ENCODE measurements at places on chromosomes 2 and 18.

GRCh38 chr2:71503837-71504236, 50.5 kb downstream of the DYSF start:
- no peak for DNase-seq

DNA sequence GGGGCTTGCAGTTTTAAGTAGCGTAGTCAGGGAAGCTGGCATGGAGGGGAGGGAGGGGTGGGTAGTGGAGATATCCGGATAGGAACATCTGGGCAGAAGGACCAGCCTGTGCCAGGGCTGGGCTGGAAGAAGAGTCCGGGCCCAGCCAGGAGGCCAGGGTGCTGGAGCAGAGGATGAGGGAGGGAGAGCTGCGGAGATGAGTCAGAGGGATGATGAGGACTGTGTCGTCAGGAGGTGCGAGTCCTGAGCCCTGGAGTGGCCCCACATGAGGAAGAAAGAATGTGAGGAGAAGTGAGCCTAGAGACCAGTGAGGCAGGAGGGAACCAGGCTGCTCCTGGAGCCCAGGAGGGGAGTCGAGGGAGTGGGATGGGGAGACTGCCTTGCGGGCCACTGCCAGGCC, 82.4 kb downstream of the CTIF start:
- no peak for DNase-seq

- no peak for DNase-seq
These were observed 112.8 kb downstream of the NDUFA10 start for GRCh38 chr2:239912171-239912937.

- no peak for DNase-seq
These were observed 35.7 kb upstream of the SLC8A1 start for GRCh38 chr2:40487602-40488001.

- DNase-seq: no peak
These were observed 858.5 kb upstream of the PIK3C3 start for GRCh38 chr18:41096504-41096903.

GRCh38 chr2:19623488-19623887, 265.1 kb upstream of the OSR1 start:
- no peak for DNase-seq

- DNase-seq: no peak
These were observed 85.3 kb downstream of the METTL4 start for GRCh38 chr18:2485983-2486382.

DNA sequence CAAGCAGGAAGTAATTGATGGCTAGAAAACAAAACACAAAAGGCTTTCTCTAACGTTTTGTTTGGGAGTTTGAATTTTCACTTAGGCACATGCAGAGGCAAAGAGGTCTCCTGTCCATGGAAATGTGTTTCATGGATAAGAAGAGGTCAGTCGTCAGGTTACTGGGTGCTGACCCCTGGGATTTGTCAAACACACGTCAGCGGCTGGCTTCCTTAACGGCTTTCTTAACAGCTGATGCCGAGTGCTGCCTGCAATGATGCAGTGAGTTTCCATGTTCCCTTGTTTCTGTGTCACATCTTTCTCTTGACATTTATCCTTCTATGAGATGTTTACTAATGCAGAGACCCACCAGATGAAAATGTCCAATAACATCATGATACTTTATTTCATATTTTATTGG, 31.7 kb downstream of the GPR39 start:
- DNase-seq: no peak

GRCh38 chr18:5979971-5980457, 84.7 kb upstream of the TMEM200C start:
- DNase-seq: no peak

- DNase-seq: no peak
These were observed 262.7 kb downstream of the FHOD3 start for GRCh38 chr18:36560187-36560586.

- DNase-seq: no peak
These were observed 98.1 kb upstream of the PIEZO2 start for GRCh38 chr18:11247381-11247970.

DNA sequence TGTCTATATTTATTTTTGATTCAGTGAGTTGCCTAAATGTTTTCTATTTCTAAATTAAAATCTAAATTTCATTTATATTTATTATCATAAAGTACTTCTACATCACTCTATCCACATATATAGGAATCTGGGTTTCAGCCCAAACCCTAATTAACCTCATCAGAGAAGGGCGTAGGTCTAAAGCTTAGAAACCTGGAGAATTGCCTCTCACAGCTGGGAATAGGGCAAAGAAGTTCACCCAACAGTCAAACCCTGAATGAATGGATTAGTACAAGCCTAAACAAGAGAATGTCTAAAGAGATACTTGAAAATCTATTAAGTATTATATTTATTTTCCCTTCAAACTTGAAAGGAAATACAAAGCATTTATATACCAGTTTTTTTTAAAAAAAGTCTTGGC, 26.2 kb downstream of the TFPI start:
- no peak for DNase-seq

GRCh38 chr2:64439194-64439593, 14.8 kb upstream of the LGALSL start:
- DNase-seq: no peak

DNA sequence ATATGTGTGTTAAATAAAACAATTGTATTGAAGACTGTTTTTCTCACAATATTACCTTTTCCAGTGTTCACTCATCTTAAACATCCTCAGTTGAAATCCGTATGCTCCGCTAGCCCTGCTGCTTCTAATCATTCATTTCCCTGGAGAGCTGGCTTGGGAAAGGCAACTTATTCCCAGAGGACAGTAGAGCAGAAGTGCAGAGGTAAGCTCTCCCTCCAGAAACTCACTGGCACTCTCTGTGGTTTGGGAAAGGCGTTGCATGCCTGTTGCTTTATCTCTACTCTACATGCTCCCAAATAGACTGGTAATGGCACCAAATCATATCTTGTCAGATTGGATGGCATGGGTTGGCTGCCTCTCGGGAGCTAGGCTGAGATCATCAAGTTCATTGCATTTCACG, 117.1 kb upstream of the BOD1L2 start:
- no peak for DNase-seq

DNA sequence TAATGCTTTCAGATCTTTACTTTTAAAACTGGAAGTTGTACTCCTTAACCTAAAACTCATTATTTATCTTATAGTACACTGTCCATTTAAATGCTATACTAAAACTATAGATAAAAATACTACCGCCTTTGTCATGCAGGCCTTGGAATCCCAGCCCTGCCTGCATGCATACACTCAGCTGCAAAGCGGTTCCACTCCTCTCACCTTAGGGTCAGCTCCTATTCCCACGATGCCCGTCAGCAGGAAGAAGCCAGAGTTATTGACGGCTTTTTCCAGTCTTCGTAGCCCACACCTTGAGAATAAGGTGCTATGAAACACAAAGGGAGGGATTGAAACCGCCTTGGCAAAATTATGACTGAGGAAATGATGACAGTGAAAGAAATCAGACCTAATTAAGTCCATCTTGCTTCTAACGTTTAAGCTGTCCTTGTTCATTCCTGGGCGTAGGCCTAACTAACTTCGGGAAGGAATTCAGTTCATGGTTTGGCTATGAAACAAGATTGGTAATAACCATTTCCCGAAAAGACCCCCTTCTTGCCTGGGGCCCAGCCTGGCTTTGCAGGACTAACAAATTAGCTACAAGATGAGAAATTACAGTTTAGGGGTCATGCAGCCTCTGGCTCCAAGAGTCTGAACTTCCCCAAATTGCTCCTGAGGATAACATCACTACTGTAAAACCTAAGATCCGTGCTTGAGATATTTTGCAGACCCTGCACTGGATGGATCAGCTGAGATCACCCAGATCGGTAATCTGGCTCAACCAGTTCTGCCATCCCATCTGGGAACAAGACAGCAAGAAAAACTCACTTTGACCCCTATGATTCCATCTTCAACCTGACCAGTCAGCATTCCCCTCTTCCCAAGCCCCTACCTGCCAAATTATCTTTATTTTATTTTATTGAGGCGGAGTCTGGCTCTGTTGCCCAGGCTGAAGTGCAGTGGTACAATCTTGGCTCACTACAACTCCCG, 17.1 kb downstream of the EPB41L5 start:
- DNase-seq: no peak

- no peak for DNase-seq
These were observed 5.8 kb downstream of the SOCS6 start for GRCh38 chr18:70294471-70295191.

DNA sequence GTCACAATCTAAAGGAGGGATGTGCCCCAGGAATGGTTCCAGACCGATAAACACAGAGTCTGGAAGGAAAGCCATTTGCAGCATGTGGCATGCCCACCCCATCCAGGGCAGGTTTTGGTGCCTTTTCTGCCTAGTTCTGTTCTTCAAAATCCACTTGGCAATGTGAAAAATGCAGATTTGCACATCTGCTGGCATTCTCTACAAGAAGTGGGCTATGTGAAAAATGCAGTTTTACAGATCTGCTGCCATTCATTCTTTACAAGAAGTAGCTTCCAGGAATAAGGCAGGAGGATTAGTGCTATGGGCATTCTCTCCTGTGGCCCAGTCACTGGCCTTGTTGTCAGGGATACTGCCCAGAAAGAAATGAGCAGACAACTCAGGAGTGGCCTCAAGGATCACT, 68.1 kb downstream of the C1D start:
- no peak for DNase-seq

DNA sequence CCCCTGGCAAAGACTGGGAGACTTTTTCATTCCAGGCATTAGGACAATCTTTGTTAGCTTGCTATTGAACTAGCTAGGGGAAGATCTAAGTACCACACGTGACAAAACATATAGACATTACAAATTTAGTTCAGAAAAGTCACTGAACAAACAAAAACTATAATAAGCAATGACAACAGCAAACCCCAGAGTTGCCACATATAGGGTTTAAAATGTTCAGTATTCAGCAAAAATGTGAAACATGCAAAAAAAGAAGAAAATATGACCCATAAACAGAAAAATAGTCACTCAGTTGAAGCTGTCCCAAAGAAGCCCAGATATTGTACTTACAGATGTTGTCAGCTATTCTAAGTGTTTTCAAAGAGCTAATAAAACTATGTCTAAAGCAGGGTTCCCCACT, 431.1 kb upstream of the CDH2 start:
- DNase-seq: no peak

DNA sequence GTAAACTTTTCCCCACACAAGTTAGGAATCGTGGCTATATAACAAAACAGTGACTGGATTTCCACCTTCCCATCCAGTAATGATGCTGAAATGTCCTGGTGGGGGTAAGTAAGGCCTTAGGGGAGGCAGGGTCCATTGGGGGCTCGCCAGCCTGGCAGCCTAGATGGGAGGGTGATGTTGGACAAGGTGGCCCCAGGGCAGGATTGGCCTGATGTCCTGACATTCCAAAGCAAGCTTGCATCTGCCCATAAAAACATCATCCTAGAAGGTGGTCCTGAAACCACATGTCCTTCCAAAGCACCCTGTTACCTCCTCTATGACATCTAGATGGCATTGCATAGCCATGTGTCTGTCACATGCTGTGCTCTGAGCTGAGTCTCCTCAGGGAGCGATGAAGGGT, 54.1 kb upstream of the RAB6C start:
- DNase-seq: no peak

- no peak for DNase-seq
These were observed 28.9 kb upstream of the LMAN1 start for GRCh38 chr18:59387687-59388565.

DNA sequence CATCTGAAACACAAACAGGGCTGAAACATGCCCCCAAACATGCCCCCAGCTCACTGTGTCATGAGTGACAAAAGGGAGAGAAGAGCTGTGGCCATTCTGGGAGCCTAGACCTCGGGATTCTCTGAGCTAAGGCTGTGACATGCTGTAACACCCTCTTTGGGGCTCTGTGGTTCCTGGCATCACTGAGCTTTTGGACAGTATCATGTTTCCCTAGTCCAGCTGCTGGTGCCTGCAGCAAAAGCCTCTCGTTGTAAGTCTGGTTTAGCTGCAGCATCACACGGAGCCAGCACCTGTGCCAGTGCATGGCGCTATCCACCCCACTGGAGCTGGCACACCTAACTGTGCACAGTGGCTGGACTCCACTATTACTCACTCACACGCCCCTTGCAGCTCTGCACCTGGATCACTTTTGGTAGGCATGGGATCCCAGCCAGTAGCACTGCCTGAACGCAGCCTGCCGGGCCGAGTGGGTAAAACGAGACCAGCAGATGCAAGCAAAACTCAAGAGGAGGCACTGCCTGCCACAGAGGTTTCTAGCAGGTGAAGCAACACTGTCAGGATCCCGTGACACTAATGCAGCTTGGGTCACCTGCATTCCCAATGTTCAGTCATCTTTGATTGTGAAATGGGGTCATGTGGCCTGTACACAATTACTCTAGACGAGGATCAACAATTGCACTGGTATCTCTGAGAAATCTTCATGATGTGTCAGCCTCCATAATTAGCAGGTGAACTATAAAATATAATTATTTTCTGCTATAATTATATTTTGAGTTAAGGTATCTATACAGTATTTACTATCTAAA, 547.2 kb downstream of the ZNF804A start:
- DNase-seq: no peak

- DNase-seq: no peak
These were observed 98.5 kb downstream of the TACR1 start for GRCh38 chr2:75100801-75101151.

DNA sequence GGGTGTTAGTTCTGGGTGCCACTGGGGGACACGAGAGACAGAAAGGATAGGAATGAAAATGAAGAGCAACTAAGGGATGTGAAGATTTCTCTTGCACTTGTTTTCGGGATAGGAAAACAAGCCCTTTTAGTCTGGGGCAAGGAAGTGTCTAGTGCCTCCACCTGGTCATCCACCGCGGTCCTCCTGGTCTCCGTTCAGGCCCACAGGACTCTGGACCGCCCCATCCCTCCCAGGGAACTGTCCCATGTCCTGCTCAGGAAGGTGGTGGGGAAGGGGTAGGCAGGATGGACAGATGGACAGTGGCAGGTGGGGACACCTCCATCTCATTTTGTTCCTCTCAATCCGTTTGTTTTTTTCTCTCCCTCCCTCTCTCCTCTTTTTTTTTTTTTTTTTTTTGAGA, 45.9 kb downstream of the AGAP1 start:
- DNase-seq: no peak

GRCh38 chr2:25029183-25029554, 12.7 kb upstream of the EFR3B start:
- no peak for DNase-seq

DNA sequence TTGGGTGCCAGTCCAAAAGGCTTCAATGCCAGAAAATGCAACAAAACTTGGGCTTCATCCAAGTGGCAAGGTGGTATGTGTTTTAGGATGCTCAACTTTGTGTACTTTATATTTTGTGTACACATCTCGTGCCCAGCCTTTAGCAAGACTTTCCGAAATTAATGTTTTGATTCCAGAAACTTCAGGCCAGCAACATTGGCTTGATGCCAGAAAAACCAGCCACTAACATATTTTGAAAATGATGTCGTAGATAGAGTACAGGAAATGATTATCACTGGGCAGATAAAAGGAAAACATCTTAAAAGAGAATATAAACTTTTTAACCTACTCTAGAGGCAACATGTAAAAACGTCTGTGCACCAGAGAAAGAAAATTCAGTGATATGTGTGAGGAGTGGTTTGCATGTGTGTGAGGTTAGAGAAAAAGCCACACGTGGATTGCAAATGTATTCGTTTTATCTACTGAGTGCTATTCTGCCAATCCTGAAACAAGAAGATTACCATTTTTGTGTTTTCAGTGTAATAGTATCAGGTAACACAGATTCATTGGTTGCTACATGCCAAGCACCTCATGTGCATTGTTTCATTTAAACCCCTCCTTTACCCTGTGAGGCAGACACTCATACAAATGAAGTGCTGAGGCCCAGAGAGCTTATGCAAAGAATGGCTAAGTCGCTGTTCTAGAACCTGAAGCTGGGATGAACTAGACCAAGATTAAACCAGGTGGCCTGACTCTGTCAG, 264.8 kb downstream of the C1D start:
- DNase-seq: no peak

- no peak for DNase-seq
These were observed 112.4 kb upstream of the ID2 start for GRCh38 chr2:8569332-8569930.

Measured in effector memory CD8-positive, alpha-beta T cell (primary cell).